ENCODE measurements at places on chromosomes 13 and 19.
A peak's percentile ranks its signal among the peaks of the same experiment; 100 is the strongest.

- DNase-seq: peak; percentile 50
- H3K27me3 ChIP-seq: no peaks in the 10 kb centered on the region
- H3K4me1 ChIP-seq: peaks cover 20% of the 10 kb centered on the region
- H3K27ac ChIP-seq: peak overlapping the region; percentile 89
- peak overlapping the region; percentile 78 for H3K4me3 ChIP-seq
Observed at GRCh38 chr19:13181747-13182388, 31.7 kb downstream of the IER2 start.

DNA sequence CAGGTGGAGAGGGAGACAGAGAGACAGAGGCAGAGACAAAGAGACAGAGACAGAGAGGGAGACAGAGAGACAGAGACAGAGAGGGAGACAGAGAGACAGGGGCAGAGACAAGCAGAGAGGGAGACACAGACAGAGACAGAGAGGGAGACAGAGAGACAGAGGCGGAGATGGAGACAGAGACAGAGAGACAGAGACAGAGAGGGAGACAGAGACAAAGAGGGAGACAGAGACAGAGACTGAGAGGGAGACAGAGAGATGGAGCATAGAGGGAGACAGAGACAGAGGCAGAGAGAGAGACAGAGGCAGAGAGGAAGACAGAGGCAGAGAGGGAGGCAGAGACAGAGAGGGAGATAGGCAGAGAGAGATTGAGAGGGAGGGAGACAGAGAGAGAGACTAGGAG lies 29.3 kb downstream of the SBNO2 start:
- peak overlapping the region; percentile 94 for H3K27ac ChIP-seq
- peaks cover 9% of the 10 kb centered on the region for H3K36me3 ChIP-seq
- H3K4me3 ChIP-seq: no peak overlapping the region
- H3K27me3 ChIP-seq: no peaks in the 10 kb centered on the region

GRCh38 chr19:35120492-35120891 lies 4.9 kb downstream of the FXYD3 start:
- H3K27me3 ChIP-seq: peaks cover 13% of the 10 kb centered on the region
- H3K27ac ChIP-seq: no peak overlapping the region

DNA sequence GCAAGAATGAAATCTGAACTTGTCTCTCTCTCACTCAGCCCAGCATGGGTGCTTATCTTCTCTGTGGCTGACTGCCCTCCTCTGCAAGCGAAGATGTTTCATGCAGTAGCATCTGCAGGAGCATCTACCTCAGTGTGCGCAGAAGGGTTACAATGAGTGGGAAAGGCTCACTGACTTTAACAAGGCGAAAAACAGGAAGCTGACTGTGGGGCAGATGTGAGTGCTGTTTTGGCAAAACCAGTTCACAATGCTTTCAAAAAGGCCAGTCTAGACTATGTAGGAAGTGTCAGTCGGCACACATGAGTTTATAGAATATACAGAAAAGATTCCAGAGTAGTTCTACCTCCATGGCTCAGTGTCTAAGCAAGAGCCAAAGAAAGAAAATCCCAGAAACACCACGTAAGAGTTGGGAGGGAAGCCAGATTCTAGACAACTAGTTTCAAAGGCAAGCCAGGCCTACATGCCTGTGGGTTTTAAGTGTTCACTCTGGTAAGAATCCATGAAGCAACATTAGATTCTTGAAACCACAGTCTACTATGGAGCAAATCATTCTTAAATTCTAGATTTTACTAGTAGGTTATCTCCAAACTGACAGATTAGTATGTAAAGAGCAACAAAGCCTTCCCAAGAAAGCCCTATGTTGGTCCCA lies 124.5 kb downstream of the ABCC4 start:
- H3K4me3 ChIP-seq: no peak overlapping the region
- no peaks in the 10 kb centered on the region for H3K36me3 ChIP-seq
- H3K27ac ChIP-seq: no peak overlapping the region
- no peak for DNase-seq

- H3K27ac ChIP-seq: peak overlapping the region; percentile 99
- H3K27me3 ChIP-seq: no peaks in the 10 kb centered on the region
- DNase-seq: no peak
- H3K4me3 ChIP-seq: peak overlapping the region; percentile 97
Observed at GRCh38 chr19:48962029-48962848, 2.9 kb upstream of the FTL start.

DNA sequence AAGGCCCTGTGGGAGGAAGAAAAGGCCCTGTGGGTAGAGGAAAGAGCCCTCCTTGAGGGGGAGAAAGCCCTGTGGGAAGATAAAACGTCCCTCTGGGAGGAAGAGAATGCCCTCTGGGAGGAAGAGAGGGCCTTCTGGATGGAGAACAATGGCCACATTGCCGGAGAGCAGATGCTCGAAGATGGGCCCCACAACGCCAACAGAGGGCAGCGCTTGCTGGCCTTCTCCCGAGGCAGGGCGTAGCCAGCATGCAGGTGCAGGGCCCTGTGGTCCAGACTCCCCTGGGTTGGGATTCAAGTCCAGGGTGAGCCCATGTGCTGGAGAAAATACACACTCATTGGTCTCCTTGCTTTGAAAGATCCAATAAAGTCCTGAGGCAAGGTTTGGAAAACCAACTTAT lies 4.1 kb downstream of the CCDC70 start:
- H3K4me1 ChIP-seq: no peaks in the 10 kb centered on the region
- H3K27me3 ChIP-seq: peaks cover 6% of the 10 kb centered on the region
- H3K36me3 ChIP-seq: no peaks in the 10 kb centered on the region
- no peak for DNase-seq
- H3K27ac ChIP-seq: no peak overlapping the region

- peaks cover 75% of the 10 kb centered on the region for H3K36me3 ChIP-seq
- H3K4me3 ChIP-seq: no peak overlapping the region
- no peaks in the 10 kb centered on the region for H3K27me3 ChIP-seq
- H3K4me1 ChIP-seq: no peaks in the 10 kb centered on the region
Observed at GRCh38 chr19:7476241-7476640, 12.6 kb downstream of the PEX11G start.

- no peaks in the 10 kb centered on the region for H3K36me3 ChIP-seq
- no peaks in the 10 kb centered on the region for H3K27me3 ChIP-seq
- no peak overlapping the region for H3K4me3 ChIP-seq
Observed at GRCh38 chr13:100176801-100177400, 88.0 kb downstream of the PCCA start.

GRCh38 chr13:91157273-91158016 lies 190.0 kb upstream of the MIR17HG start:
- peaks cover 7% of the 10 kb centered on the region for H3K27me3 ChIP-seq
- DNase-seq: no peak
- H3K4me1 ChIP-seq: no peaks in the 10 kb centered on the region
- H3K4me3 ChIP-seq: no peak overlapping the region

GRCh38 chr13:40465015-40465390 lies 201.4 kb downstream of the FOXO1 start:
- H3K27me3 ChIP-seq: no peaks in the 10 kb centered on the region
- H3K4me3 ChIP-seq: no peak overlapping the region
- DNase-seq: no peak

DNA sequence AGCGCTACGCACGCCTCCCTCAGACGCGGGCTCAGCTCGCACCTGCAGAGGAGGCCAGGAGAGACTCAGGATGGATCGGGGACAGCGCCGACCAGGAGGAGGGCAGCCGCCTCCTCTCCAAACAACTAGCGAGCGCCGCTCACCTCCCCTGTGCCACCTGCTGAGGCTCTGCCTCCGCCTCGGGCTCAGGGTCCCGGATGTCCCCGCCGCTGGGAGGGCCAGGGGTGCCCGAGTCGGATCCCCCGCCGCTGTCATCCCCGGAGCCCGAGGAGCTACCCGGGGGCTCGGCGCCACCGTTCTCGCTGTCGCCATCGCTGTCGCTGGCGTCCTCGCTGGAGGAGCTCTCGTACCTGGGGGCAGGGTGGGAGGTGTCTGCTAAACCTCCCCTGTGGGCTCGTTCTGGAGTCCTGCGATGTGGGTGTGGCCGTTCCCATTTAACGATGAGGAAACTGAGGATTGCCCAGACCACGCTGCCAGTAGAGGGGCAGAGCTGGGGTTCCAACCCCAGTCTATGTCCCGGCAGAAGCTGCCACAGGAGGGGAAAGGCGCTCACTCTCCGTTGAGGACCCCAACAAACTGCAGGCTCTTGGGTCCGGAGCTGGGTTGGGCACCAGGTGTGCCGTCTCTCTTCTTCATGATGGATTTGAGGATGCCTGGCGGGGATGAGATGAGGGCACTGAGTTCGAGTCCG lies 9.2 kb downstream of the KANK3 start:
- no peak for DNase-seq
- peaks cover 6% of the 10 kb centered on the region for H3K36me3 ChIP-seq
- H3K4me3 ChIP-seq: peak overlapping the region; percentile 36
- H3K27ac ChIP-seq: no peak overlapping the region

DNA sequence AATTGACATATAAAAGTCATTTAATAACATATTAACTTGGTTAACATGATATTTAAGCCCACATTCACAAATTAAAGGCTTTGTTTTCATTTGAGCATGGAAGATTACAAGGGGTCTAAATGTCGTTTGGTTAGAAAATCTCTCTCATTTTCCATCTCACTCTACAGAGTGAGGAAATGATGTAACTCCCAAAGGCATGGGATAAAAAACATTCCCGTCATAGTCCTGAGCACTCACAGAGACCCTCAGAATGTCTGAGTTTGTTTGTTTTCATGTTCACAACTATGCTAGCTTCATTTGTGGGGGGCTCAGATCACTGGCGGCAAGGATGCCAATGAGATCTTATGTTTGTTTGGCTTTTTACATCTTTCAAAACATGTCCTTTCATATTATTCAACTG lies 307.5 kb downstream of the TBC1D4 start:
- H3K27me3 ChIP-seq: peaks cover 42% of the 10 kb centered on the region
- no peaks in the 10 kb centered on the region for H3K4me1 ChIP-seq
- H3K27ac ChIP-seq: no peak overlapping the region
- no peak overlapping the region for H3K4me3 ChIP-seq
- no peaks in the 10 kb centered on the region for H3K36me3 ChIP-seq
- no peak for DNase-seq

DNA sequence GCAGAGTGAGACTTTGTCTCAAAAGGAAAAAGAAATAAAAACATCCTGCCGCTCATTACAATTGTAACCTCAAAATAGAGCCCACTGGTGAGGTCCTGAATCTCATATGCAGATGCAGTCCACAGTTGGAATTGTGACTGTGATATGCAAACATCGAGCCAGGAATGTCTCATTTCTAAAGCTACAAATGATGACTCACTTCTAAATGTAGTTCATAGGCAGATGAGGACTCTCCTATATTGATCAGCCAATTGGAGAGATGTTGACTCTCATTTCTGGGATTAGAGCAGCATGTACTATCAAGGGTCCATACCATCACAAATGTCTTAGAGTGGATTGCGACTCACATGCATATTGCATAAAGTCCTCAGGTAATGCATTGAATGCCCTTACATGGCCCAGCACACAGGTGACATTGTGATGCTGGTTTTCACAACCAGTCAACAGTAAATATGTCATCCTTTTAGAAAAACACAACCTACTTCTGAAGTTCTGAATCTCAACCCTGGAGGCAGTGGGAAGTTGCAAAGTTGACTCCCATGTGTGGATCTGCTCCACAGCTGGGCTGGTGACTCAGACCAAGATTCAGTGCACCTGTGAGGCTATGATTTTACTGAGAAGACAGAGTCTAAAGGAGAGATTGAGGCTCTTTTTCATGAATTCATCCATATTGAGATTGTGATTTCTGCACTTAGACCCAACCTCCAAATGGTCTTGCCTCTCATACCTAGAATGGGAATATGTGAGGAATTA lies 16.9 kb upstream of the ZNF254 start:
- peaks cover 3% of the 10 kb centered on the region for H3K4me1 ChIP-seq
- H3K27ac ChIP-seq: no peak overlapping the region
- no peaks in the 10 kb centered on the region for H3K27me3 ChIP-seq
- DNase-seq: no peak

GRCh38 chr13:47665043-47665442 lies 336.0 kb downstream of the SUCLA2 start:
- no peaks in the 10 kb centered on the region for H3K4me1 ChIP-seq
- H3K36me3 ChIP-seq: no peaks in the 10 kb centered on the region
- H3K27ac ChIP-seq: no peak overlapping the region
- H3K27me3 ChIP-seq: no peaks in the 10 kb centered on the region

DNA sequence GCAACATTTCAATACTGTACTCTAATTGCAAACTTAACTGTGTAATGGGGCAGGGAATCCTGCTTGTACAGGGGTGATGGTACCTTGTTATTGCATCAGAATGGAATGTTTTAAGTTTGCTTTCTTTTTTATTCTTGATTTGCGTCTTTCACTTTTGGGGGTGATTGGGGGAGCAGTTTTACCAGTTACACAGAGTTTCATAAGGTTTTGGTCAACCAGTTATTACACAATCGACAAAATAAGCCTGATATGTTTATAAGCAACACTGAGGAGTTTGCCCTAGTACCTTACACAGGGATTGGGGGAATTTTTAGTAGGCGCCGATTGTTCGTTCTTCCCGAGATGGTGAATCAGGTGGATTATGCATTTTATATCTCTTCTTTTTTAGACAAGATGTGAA lies 2.7 kb downstream of the KLF5 start:
- H3K4me1 ChIP-seq: peaks cover 13% of the 10 kb centered on the region
- H3K36me3 ChIP-seq: peaks cover 7% of the 10 kb centered on the region
- H3K4me3 ChIP-seq: no peak overlapping the region
- no peak overlapping the region for H3K27ac ChIP-seq
- peaks cover 32% of the 10 kb centered on the region for H3K27me3 ChIP-seq
- no peak for DNase-seq

DNA sequence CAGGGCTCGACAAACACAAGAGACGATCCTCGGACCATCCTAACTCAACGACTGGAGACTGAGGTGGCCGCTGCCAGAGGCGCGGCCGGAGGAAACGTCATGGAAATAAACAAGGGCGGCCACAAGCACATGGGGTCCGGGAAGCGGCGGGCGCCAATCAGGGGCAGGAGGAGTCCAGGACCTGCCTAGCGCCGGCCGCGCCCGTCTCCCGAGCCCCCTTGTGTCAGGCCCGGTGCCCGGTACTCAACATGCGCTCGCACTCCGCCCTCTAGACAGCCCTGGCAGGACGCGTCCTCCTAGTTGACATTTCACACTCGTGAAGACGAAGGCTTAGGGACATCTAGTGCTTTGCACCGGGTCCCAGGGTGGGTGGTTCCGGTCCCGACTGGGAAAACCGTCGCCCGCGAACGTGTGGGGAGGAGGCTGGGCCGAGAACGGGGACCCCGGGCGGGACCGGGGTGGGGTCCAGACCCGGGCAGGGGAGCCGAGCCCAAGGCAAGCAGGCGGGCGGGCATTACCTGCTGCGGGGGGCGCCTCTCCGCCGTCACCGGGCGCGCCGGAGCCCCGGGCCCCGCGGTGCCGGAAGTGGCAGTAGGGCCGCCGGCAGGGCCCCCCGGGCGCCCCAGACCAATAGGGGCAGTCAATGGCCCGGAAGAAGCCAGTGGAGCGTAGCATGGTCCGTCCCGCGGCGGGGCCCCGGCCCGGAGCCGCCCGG lies 442 bp downstream of the REXO1 start:
- H3K4me3 ChIP-seq: peak overlapping the region; percentile 85
- H3K27me3 ChIP-seq: no peaks in the 10 kb centered on the region
- H3K36me3 ChIP-seq: peaks cover 70% of the 10 kb centered on the region
